CD4-positive, alpha-beta T cell treated with Interleukin-15 for 1 hour (primary cell): ENCODE measurements at places on chromosomes 2 and 18.

DNA sequence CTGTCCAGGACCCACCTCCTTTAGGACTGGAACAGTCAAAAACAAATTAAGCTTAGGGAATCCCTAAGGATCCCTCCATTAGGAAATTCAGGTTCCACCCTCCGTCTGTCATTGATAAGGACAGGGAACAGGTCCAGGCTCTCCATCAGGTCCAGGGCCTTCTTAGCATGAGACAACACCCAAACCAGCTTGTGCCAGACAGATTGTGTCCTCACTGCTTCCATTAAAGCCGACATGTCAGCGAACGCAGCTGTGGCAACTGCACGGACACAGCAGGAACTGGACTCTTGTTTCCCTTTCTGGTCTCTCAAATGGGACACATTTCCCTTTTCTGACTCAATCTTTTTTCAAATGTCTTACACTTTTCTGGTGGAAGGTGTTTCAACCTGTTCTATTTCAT lies 81.4 kb downstream of the BCL11A start:
- no peak for DNase-seq

GRCh38 chr2:22673529-22673928 lies 711.5 kb upstream of the KLHL29 start:
- DNase-seq, result no peak

DNA sequence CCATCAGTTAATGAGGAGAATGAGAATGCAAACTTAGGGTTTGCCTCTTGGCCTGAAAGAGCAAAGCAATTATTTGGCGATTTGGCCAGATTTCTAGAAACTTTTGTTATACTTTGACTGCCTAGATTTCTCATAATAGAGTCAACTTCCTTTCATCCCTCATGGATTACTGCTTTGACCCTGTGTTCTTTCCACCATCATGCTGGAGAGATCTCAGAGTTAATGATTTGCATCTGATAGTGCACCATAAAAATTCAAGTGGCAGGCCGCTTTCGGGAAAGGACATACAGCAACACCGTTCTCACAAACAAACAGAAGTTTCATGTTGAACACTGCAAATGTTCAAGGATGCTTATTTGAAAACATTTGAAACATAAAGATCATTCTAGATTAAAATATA lies 143.7 kb upstream of the ZFP36L2 start:
- no peak for DNase-seq

DNA sequence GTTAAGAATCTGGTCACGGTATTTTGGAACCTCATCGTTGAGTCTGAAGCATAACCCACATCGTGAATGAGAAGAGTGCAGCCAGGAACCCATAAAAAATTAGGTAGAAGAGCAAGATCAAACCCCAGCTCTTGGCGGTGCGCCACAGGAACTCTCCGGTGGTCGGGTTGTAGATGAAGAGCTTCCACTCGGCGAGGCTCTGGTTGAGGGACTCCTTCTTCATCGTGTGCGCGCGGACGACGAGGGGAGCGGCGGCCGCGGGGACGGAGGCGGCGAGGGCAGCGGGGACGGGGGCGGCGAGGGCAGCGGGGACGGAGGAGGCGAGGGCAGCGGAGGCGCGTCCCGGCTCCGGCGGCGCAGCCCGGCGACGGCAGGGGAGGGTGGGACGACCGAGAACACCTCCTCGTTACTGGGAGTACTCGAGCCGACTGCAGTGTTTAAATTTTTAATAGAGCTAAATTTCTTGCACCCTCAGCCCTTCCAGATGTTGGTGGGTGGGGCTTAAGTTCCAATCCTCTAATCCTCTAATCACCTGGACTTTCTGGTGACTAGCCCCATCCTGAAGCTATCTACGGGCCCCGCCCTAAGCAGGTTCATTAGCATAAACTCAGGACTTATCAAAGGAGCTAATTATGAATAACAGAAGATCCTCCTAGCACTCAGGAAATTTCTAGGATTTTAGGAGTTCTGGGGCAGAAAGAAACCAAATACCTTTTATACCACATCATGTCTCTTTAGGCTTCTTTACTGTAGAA lies 20.4 kb upstream of the PAPOLG start:
- no peak for DNase-seq

- DNase-seq, result no peak
Measured at GRCh38 chr2:29192526-29192925, 77.3 kb downstream of the CLIP4 start.

DNA sequence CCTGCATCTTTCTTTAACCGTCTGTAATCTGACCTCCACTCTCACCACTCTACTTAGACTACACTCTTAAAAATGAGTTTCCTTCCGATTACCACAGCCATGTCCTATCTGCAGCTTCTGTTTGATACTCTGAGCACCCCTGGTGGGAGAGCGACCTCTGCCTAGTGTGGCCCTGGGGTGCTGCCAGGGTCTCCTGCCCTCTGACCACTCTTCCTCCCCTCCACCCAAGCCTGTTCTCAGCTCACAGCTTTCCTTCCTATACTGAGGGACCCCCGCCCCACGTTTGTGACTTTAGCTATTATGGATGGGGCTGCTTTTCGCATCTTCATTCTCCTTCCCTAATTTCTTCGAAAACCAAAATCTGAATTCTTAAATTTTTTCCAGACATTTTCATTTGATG lies 132.7 kb downstream of the KCTD1 start:
- no peak for DNase-seq

DNA sequence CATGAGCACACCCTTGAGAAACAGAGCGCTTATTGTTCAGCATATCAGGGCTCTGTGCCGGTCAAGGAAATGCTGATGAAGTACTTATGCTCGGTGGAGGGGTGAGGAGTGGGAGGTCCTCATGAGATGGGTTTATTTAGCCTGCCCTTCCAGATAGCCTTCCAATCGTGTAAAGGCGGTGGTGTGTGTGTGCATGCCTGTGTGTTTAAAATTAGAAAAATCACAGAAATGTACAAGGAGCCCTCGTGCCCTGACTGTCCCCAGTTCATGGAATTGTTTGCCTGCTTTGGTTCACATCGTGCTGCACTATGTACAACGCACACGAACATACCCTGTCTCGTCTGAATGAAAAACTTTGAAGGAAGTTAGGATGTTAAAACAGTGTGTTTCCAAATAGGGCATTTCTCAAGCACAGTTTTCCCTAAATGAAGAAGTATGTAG lies 158.6 kb downstream of the AQP4 start:
- no peak for DNase-seq

DNA sequence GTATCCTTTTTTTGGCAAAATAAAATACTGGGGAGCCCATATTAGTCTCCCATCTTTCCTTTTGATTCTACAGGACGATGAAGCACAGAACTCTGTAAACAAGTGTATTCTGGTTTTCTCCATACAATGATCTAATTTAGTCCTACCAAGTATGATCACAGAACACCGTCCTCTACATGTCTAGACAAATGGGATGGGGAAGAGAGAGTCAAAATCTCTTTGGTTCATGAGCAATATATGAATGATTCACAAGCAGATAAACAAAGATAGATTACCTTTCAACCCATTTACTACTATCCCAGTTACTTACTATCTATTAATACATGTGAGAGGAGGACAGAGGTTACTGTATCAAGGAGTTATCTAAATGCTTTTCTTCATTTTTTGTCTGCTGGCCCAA lies 352.4 kb upstream of the ACVR2A start:
- no peak for DNase-seq
